ENCODE measurements at places on chromosomes 7 and 10.

- DNase-seq: no peak
Observed at GRCh38 chr10:120019568-120019967, 127.0 kb downstream of the SEC23IP start.

GRCh38 chr7:28180364-28181147 is at the start of gene JAZF1:
Gene JAZF1, minus strand, starts transcription at chr7:28180795.
- DNase-seq: peak; percentile 29

DNA sequence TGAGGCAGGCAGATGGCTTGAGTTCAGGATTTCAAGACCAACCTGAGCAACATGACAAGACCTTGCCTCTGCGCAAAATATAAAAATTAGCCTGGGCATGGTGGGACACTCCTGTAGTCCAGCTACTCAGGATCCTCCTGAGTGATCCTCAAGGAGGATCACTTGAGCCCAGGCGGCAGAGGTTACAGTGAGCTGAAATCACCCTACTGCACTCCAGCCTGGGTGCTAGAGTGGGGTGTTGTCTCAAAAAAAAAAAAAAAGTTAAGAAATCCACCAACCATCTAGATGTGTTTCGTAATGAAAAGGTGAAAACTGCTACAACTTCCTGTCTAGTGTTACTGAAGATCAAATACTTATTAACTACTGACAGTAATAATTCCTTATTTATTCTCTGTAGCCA is 8.1 kb downstream of the GLCCI1 start:
- DNase-seq: no peak

DNA sequence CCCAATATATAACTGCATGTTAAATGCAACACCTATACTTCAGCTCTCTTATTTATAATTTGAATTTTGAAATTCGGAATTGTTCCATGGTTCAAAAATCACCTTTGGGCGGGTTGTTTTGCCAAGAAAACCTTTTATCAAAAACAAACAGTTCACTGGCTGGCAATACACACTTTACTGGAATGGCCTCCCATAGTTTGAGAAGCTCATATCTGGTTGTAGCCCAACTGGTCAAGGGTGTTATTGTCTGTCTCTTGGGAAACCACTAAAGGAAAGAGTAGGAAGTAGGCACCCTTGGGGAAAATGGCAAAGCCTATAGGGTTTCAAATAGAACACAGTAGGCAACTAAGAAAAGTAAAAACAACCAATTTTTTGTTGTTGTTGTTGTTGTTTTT is 117.9 kb downstream of the HIPK2 start:
- DNase-seq: no peak

DNA sequence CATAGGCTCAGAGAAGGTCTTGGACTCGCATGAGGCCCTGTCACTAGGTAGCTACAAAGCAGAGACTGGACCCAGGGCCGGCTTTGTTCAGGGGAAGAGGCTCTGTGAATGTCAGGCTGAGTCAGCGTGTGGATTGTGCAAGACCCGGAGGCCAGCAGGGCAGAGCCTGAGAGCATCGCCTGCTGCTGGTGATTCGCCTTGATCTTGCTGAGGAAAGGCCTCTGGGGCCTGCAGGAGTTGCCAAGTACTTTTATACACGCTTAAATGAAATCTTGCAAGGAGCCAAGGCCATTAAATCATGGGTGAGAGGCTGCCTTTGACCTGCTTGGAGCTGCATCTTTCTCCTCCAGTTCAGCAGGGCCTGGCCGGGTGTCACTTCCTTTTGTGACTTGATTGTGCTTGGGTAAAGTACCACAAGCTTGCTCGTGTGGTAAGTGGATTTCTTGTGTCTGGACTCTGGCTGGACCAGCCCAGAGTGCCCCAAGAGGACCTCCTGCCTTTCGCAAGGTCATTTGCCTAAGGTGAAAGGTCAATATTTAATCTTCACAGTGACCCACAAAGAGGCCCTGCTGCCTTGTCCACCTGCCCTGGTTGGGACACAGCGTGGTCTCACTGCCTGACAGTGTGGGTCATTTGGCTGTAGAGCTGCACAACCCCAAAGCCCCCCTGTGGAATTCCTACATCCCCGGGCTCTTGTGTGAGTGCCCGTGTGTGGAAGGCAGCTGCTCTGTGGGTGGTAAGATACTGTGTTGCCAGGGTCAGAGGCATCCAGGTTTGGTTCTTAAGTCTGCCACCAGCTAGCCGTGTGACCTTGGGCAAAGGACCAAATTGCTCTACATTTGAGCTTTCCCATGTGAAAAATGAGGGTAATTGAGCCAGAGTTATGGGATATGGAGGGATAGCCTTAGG is 38.6 kb upstream of the SH2D4B start:
- DNase-seq: peak; percentile 57

- no peak for DNase-seq
Observed at GRCh38 chr10:14403359-14403758, 72.6 kb upstream of the FRMD4A start.

All from activated CD4-positive, alpha-beta T cell treated with anti-CD3 and anti-CD28 coated beads for 24 hours (primary cell).